ENCODE measurements at places on chromosomes 5 and 9. TPM values are rescaled to one million over a fixed set of nuclear protein-coding genes. Genes with fewer than 3 reads are reported as not detected.

- H3K4me3 ChIP-seq, result no peak overlapping the region
- H3K27ac ChIP-seq, result no peak overlapping the region
- DNase-seq, result no peak
- H3K4me1 ChIP-seq, result peaks cover 9% of the 10 kb centered on the region
- H3K36me3 ChIP-seq, result peaks cover 8% of the 10 kb centered on the region
Measured at GRCh38 chr9:69748304-69748703, 11.5 kb downstream of the PTAR1 start.

DNA sequence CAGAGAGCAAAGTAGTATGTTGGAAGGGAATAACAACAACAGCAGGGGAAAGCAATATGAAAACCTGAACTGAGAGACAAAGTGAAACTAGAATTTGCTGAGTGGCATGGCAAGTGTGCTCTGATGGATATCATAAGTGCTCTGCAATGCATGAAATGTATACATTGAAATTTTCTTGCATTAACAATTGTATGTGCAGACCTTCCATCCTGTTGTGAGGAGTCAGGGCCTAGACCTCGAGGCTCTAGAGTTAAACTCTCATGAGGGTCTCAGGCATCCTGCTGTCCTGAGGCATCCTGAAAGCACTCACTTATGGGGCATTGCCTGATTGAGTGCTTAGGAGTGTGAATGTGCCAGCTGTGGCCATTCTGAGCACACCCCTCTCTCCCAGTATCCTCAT, 1.1 kb downstream of the ECM2 start:
- H3K36me3 ChIP-seq, result no peaks in the 10 kb centered on the region
- H3K4me3 ChIP-seq, result no peak overlapping the region
- no peak overlapping the region for H3K27ac ChIP-seq
- no peak for DNase-seq
- H3K4me1 ChIP-seq, result no peaks in the 10 kb centered on the region

- no peaks in the 10 kb centered on the region for H3K27me3 ChIP-seq
- no peak overlapping the region for H3K4me3 ChIP-seq
- H3K36me3 ChIP-seq, result no peaks in the 10 kb centered on the region
- H3K4me1 ChIP-seq, result peaks cover 53% of the 10 kb centered on the region
Measured at GRCh38 chr9:109972026-109972882, 192.3 kb downstream of the PALM2AKAP2 start.

C5orf52 gene
- total RNA-seq, result not detected

DNA sequence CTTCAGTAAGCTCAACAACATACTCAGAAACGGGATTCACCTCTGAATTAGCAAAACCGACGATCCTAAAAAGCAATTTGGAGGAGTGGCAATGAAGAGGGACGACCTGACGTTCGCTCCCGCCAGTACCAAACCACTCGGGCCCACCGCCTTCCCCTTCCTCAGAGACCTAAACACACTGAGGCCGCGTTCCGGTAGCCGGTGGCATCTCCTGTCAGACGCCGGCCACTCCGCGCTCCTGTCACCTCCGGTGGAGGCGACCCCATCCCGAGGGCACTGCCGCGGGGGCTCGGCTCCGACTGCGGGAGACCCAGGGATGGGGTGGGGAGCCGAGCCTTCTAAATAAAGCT, 617 bp downstream of the PPP6C start:
- H3K36me3 ChIP-seq, result no peaks in the 10 kb centered on the region
- peak overlapping the region; percentile 97 for H3K27ac ChIP-seq
- peak overlapping the region; percentile 81 for H3K4me3 ChIP-seq
- H3K4me1 ChIP-seq, result peaks cover 76% of the 10 kb centered on the region
- DNase-seq, result peak; percentile 38
- no peaks in the 10 kb centered on the region for H3K27me3 ChIP-seq

DENND4C gene
- 71.8 TPM for total RNA-seq

DNA sequence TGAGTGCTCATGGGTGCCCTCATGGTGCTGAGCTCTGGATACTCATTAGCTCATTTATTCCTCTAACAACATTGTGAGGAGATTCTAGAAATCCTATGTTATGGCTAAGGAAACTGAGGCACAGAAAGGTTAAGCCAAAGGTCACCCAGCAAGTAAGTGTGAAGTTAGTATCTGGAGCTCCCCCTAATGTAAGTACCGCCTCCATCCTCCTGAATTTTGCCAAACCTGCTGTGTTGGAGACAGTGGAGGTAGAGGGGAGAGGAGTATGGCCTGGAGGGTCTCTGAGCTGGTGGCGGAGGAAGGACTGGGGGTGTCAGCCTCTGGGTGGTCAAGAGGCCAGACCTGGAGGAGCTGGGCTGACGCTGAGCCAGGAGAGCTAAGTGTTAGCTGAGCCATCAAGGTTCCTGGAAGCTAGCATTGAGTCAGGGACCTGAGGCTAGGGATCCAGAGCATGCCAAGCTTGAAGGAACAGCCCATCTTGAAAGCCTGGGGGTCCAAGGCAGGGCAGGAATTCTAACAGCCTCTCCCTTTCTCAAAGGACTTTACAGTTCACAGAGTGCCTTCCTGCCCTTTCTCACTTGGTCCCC, 114.8 kb downstream of the RGS3 start:
- no peaks in the 10 kb centered on the region for H3K36me3 ChIP-seq
- no peaks in the 10 kb centered on the region for H3K27me3 ChIP-seq
- DNase-seq, result no peak
- H3K4me1 ChIP-seq, result peaks cover 70% of the 10 kb centered on the region
- no peak overlapping the region for H3K4me3 ChIP-seq

PSAT1 gene
- 9.7 TPM for total RNA-seq

DNA sequence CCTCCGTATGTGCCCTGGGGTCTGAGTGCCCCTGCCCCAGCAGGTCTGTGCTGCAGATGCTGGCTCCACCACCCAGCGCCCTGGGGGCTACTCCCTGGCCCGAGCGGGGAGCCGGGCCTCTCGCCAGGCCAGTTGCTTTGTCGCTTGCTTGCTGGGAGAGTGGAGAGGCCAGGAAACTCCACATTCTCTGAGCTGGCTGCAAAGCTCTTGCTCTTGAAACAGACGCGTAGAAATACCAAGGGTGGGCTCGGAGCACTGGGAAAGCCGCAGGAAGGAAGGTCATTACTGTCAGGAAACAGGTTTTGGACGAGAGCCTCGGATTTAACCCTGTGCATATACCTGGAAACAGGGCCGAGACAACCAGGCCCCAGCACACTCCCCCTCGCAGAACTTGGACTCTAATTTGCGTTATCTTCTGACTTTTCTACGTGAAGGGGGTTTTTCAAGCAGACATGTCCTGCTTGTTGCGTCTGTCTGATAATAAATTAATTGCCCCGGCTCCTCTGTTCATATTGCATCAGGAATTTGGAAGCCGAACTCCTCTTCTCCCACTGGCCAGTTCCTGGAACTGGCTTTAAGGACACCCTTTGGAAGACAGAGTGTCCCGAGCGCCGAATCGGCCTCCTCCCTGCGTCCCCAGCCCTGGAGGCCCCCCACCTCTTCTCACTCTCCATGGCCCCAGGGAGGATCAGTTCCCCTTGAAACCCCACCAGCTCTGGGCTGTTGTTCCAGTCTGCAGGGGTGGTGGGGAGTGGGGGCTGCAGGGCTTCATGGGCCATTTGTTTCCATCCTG, 11.2 kb downstream of the ADAMTSL2 start:
- H3K4me3 ChIP-seq, result no peak overlapping the region
- no peaks in the 10 kb centered on the region for H3K4me1 ChIP-seq
- no peak overlapping the region for H3K27ac ChIP-seq
- no peaks in the 10 kb centered on the region for H3K36me3 ChIP-seq

ZNF454 gene
- total RNA-seq, result not detected

GRCh38 chr9:85130260-85130659, 460.7 kb downstream of the NTRK2 start:
- H3K27ac ChIP-seq, result no peak overlapping the region
- H3K4me1 ChIP-seq, result no peaks in the 10 kb centered on the region
- H3K36me3 ChIP-seq, result no peaks in the 10 kb centered on the region

Measured in CD4-positive, alpha-beta memory T cell (primary cell).